ENCODE measurements at places on chromosomes 1 and 21.

GRCh38 chr1:211944733-211945500, 90.4 kb downstream of the INTS7 start:
- no peak for DNase-seq

- DNase-seq = no peak
These were observed 60.9 kb downstream of the ABL2 start for GRCh38 chr1:179168536-179168935.

DNA sequence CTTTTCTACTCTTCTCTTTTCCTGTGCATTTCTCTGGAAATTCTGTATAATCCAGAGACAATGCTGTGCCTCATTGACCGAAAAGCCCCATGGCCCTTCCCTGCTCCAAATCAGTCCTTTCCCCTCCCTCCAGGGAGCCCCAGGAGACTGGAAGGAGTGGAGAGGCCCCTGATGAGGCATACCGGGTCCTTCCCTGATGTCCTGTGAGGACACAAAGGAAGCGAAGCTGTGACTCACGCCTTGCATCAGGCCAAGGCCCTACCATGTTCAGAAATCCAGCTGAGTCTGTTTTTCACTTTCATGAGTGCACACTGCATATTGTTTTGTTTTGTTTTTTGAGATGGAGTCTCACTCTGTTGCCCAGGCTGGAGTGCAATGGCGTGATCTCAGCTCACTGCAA, 38.7 kb upstream of the BECN2 start:
- DNase-seq = no peak

DNA sequence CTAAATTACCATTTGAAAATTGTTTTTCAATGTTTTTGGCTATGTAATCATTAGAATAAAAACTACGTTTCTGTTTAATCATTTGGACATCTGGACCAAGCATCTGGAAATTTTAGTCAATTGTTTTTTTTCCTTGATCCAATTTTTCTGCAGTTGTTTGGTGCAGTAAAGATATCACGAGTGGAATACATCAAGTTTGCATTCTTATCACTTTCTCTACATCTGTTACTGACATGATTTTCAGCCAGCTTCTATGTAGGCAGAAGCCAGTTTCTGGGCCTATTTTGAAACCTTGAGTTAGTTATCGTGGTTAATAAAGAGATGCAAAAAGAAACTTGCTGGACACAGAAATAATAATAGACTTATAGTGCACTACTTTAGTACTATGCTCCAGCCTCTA, 277.9 kb upstream of the ADAMTS5 start:
- no peak for DNase-seq

GRCh38 chr1:41872074-41872473, 46.6 kb downstream of the HIVEP3 start:
- no peak for DNase-seq
